ENCODE measurements at places on chromosomes 4 and X.

GRCh38 chrX:121028419-121028818, 19.0 kb upstream of the GLUD2 start:
- no peak for DNase-seq

- DNase-seq, result no peak
These were observed 35.8 kb downstream of the RHOH start for GRCh38 chr4:40232610-40233009.

DNA sequence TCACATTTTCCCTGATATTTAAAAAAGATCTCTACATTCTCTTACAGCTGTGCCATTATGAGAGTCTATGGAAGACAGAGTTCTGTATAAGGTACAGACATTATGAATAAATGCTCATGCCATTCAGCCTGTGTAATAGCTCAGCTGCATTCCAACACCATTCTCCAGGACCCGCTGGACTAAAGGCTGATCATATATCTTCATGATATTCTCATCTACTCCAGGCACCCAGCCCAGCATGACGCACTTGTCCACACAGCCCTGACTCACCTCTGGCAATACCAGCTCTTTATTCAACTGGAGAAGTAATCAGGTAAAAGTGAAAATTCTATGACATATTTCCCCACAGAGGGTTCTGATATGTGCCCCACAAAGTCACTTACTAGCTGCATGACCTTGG, 437.5 kb upstream of the FGF16 start:
- DNase-seq, result no peak

- no peak for DNase-seq
These were observed 113.9 kb downstream of the NYX start for GRCh38 chrX:41561045-41561444.

All from endodermal cell (in vitro differentiated cells).